ENCODE measurements at places on chromosomes 5 and 9.

GRCh38 chr9:20984506-20984905 lies 46.9 kb downstream of the HACD4 start:
- no peak for DNase-seq

DNA sequence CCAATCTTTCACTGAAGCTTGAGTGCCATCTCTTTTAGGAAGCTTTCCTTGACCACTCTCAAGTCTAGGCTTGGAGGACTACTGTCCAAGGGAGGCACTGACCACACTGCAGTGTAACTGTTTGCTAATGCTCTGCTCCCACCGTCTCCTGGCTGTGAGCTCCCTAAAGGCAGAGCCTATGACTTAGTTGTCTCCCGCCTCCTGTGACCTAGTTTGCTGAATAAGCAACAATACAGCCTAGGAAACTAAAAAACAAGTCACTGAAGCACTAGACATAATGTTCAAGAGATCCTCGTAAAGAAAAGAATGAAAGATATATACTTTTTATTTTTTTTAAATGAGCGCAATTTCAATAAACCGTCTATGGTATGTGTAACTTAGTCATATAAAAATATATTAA lies 31.4 kb downstream of the LIX1 start:
- DNase-seq = no peak

DNA sequence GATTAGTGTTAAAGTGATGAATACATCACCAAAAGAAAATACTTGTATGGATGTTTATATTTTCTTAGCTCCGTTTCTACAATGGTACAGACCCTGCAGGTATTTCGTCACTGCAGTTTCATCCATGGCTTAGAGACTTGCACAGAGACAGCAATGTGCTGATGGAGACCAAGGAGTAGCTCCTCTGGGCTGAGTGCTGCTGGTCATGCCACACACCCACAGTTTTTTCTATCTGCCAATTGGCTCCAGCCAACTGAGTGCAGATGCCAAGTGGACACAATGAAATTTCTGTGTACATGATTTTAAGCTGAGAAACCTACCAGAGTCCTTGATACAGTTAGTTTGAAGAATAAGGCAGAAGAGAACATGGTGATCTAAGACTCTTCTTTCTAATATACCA lies 145.9 kb upstream of the ADCY2 start:
- DNase-seq = no peak

GRCh38 chr5:160312134-160312959 lies at the start of gene CCNJL:
Gene CCNJL, minus strand, starts transcription at chr5:160312564. Its CDS starts 641 bp downstream, at chr5:160311923.
- no peak for DNase-seq

GRCh38 chr5:115671939-115672338 lies 46.1 kb upstream of the TMED7 start:
- no peak for DNase-seq

GRCh38 chr9:133935328-133936005 lies 56.7 kb downstream of the VAV2 start:
- no peak for DNase-seq

DNA sequence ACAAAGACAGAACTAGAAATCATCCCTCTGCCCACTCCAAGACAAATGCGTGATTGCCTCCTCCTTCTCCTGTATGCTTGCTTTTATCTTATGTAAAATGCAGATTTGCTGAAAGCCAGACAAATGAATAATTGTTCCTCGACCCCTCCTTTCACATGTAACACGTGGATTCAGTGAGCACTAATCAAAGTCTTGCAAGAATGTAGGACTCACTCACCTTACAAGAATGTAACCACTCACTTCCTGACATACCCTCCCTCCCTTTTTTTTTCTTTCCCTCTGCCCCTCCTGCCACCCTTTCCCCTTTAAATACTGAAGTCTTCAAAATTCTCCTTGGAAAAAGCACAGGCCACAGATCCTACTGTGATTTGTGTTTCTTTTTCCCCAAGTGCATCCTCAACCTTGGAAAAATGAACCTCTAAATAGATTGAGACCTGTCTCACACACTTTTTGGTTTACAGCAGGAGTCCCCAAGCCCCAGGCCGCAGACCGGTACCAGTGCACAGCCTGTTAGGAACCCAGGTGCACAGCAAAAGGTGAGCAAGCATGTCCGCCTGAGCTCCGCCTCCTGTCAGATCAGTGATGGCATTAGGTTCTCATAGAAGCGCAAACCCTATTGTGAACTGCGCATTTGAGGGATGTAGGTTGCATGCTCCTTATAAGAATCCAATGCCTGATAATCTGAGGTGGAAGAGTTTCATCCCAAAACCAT lies 29.4 kb upstream of the HSD17B3 start:
- no peak for DNase-seq

GRCh38 chr9:123062351-123063176 lies 29.1 kb downstream of the GPR21 start:
- DNase-seq = no peak

- DNase-seq = no peak
Measured at GRCh38 chr9:99054581-99054980, 50.3 kb upstream of the TGFBR1 start.

GRCh38 chr9:111094433-111094924 lies 56.2 kb upstream of the LPAR1 start:
- no peak for DNase-seq
